Smooth muscle cell of the pulmonary artery (primary cell): ENCODE measurements at places on chromosomes 7 and 10. TPM values are rescaled to one million over a fixed set of nuclear protein-coding genes. Genes with fewer than 3 reads are reported as not detected.

LRRC17 gene
- 65.6 and 103 TPM in 2 replicates for total RNA-seq

PNLIPRP1 gene
- total RNA-seq: not detected in 2 replicates

DRGX gene
- not detected in 2 replicates for total RNA-seq

PARD3 gene
- 51.8 and 54.5 TPM in 2 replicates for total RNA-seq

EN2 gene
- not detected in 2 replicates for total RNA-seq

HOXA2 gene
- total RNA-seq: 1.2 and 1.4 TPM in 2 replicates

CNPY1 gene
- not detected in 2 replicates for total RNA-seq

PDZD7 gene
- total RNA-seq: 2.8 and 5.5 TPM in 2 replicates

CALCR gene
- total RNA-seq: not detected in 2 replicates

C10orf90 gene
- total RNA-seq: 0.13 and 0.26 TPM in 2 replicates

TCF7L2 gene
- total RNA-seq: 3.7 and 6.2 TPM in 2 replicates

PRKCQ gene
- total RNA-seq: 0.03 TPM in 1 of 2 replicates, not detected in the other

PCLO gene
- 0.03 and 0.07 TPM in 2 replicates for total RNA-seq

SHTN1 gene
- 0.85 and 1.4 TPM in 2 replicates for total RNA-seq

PRLHR gene
- total RNA-seq: not detected in 2 replicates

GTF2IRD2 gene
- total RNA-seq: 6.1 and 6.3 TPM in 2 replicates

ANKRD2 gene
- 0.33 and 1.1 TPM in 2 replicates for total RNA-seq

BUD31 gene
- total RNA-seq: 61.6 and 70.4 TPM in 2 replicates

NODAL gene
- total RNA-seq: not detected in 2 replicates

RALA gene
- total RNA-seq: 29.8 and 52.5 TPM in 2 replicates

INSYN2A gene
- 0.13 and 0.59 TPM in 2 replicates for total RNA-seq

CXCL12 gene
- 101 and 348 TPM in 2 replicates for total RNA-seq

COMTD1 gene
- 3.7 and 4.3 TPM in 2 replicates for total RNA-seq

MBL2 gene
- total RNA-seq: not detected in 2 replicates

IL2RA gene
- not detected in 2 replicates for total RNA-seq

ENO4 gene
- total RNA-seq: 0.07 and 0.13 TPM in 2 replicates

SLC18A2 gene
- under 0.01 TPM in 1 of 2 replicates, not detected in the other for total RNA-seq

CALHM3 gene
- not detected in 2 replicates for total RNA-seq

HTR7 gene
- 6.0 and 21.2 TPM in 2 replicates for total RNA-seq

LBX1 gene
- total RNA-seq: not detected in 2 replicates

GPRIN2 gene
- 0.07 TPM in 1 of 2 replicates, not detected in the other for total RNA-seq

SEC61A2 gene
- 10.6 TPM in 2 replicates for total RNA-seq
